Activated T-helper 9 cell treated with anti-CD3 and anti-CD28 coated beads, Interleukin-2, amount 50 U/mL, for 16 hours (primary cell): ENCODE measurements at places on chromosomes 3 and 15.

DNA sequence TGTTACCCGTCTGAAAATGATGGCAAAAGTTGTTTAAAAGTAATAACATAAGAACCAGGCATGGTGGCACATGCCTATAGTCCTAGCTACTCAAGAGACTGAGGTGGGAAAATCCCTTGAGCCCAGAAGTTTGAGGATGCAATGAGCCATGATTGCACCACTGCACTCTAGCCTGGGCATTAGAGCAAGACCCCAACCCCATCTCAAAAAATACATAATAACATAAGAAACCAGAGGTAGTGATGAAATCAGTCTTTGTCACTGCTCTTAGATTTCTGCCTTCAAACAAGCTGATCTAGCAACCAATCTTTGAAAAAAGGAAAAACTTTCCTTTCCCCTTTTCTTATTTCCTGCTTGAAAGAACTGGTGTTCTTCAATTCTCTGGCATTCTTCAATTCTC, 71.3 kb downstream of the TMCC1 start:
- DNase-seq, result no peak

GRCh38 chr3:124413393-124413792, 316.9 kb upstream of the UMPS start:
- DNase-seq, result no peak

- DNase-seq, result no peak
Observed at GRCh38 chr15:85598718-85599398, 195.9 kb downstream of the KLHL25 start.

GRCh38 chr3:169931747-169932520, 20.6 kb downstream of the SAMD7 start:
- DNase-seq, result no peak

GRCh38 chr15:72859757-72860145, 76.2 kb upstream of the ADPGK start:
- DNase-seq, result no peak

- DNase-seq, result no peak
Observed at GRCh38 chr3:143201045-143201444, 81.5 kb downstream of the CHST2 start.

DNA sequence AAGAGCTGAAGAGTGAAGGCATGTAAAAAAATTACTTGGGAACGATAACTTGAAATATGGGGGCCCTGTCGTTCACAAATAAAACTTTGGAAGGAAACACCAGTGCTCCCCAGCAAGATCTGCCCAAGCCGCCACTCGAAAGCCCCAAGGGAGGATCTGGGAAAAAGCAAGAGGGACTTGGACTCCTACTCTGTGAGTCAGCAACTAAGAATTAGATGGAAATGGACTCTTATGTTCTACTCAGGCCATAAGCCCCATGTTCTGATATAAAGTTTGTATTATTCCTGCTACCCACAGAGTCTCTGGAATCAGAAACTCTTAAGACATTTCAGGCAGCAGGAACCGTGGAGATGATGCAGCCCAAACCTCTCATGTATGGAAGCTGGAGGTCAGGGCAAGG, 75.7 kb downstream of the ITGB5 start:
- DNase-seq, result no peak

DNA sequence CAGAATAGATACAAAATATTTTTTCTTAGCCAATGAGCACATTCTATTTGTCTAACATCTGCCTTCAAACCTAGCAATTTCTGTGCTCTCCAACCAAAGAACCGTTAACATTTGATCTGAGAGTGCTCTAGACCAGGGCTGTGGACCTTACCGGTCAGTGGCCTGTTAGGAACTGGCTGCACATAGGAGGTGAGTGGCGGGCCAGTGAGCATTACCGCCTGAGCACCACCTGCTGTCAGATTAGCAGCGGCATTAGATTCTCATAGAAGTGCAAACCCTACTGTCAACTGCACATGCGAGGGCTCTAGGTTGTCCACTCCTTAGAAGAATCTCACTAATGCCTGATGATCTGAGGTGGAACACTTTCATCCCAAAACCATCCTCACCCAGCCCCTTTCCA, 131.7 kb downstream of the CADM2 start:
- DNase-seq, result no peak

DNA sequence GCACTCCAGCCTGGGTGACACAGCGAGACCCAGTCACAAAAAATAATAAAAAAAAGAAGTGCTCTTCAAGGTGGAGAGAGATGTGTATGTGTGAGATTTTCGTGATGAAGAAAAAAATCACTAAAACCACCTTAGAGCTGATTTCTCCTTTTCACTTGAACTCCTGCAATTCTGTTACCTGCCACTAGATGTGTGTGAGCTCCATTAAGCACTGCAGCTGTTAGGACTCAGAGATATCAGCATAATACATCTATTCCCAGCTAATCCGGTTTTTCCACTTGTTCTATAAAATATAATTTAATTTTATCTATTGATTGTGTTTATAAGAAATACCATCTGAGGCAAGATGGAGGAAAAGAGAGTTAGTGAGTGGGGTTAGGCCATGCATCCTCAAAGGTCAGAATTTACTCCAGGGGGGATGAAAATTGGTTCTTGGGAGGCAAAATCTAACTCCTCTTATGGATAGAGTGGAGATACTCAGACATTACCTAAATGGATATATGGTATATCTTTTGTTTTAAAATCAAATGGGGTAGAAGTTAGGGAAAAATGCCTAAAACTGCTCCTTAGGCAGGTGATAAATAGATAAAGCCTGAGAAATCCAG, 152.7 kb downstream of the IL20RB start:
- no peak for DNase-seq

DNA sequence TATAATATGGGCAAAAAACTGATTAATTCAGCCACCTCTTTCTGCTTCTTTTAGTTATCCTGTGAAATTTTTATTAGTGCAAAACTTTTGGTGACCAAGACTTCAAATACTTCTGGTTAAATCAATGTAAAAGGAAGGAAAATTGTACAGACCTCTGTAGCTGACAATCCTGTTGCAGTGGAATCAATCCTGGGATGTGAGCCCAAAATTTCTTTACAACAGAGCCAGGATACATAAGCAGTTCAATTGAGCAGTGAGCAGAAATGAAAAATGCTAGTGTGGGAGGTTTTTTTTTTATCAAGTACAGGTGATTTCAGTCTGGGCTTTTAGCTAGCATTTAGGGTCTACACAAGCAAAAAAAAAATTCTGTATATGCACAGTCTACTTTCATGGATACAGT, 398.0 kb downstream of the OTOL1 start:
- no peak for DNase-seq

- DNase-seq, result no peak
Observed at GRCh38 chr15:59011262-59011952, 23.9 kb downstream of the RNF111 start.

GRCh38 chr15:71082803-71083202, 32.5 kb upstream of the THSD4 start:
- no peak for DNase-seq

DNA sequence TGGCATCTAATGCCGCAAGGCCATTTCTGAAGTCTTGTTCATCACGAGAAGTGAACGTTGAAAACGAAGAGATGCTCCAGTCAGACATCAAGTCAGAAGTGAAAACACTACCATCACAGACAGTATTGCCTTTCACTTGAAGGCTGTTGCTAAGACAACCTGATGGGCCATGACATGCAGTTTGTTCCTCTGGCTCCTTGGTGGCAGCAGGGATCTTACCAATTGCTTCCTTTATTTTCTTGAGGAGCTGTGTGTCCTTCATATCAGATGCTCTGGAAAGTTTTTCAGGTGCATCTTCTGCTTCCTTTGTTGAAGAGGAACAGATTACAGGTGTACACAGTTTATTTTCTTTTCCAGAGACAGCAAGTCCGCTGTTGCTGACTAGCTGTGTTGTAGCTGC, 30.7 kb upstream of the MYLK start:
- no peak for DNase-seq

DNA sequence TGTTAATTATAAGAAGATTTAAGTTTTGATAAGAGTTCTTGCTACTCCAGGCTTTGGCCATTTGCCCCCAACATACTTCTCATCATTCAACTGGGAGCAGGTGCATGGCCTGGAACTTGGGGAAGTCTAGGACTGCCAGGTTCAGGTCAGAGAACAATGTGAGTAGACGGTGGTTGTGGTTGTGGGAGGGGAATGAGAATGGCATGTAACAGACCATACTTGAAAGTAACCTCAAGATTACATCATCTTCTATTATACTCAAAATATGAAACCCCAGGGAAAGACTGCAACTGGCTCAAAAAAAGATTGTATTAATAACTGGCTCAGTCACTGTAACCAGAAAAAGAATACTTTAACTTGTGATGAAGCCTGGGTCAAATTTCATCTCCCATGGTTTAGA, 364.9 kb upstream of the DPPA4 start:
- DNase-seq, result no peak

DNA sequence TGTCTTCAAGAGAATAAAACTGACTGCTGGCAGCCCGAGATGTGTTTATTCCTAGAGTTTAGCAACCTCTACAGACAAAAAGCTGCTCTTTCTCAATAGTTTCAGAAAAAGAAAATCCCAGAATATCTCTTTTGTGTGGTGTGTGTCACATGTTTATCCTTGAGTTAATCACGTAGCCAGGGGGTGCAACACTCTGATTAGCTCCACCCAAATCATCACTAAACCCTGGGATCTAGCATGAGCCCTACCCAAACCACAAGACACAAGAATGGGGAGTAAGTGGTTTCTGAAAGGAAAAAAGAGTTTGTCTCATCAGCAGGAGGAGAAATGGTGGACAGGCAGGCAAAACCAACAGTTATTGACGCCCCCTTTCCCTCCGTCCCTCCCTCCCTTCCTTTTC, 78.5 kb upstream of the AGBL1 start:
- DNase-seq, result no peak

- no peak for DNase-seq
Observed at GRCh38 chr3:72058493-72059081, 273.6 kb upstream of the PROK2 start.

DNA sequence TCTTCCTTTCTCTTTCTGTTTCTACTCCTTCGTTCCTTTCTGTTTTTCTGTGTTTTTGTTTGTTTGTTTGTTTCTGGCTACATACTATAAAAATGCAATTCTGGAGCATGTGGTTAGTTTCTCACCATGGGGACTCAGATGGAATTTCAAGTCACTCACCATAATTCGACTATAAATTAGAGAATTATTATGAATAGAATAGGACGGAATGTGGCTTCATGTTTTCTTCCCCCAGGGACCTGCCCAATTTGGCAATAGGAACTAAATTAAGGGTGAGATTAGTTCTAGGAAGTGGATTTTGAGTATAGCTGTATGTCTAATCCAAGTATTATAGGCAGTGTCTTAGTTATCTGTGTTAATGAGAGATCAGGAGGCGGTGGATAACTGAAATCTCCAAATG, 96.9 kb downstream of the THSD4 start:
- DNase-seq, result no peak

DNA sequence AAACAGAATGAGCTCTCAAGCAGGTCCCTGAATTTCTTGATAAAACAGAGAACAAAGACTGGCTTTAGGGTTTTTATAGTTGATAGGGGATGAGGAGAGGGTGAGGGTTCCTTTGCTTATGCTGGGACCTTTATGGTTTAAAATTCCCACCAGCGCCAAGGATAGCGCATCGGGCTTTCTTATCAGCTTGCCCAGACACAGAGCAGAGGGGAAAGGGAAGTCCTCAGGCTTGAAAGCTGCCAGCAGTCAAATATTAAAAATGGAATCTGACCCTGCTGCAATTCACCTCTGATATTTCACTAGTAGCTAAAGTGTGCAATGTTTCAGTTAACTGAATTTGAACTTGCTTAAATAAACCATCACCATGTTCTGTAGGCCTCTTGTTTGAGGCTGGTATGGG, 55.0 kb upstream of the EPHA3 start:
- DNase-seq, result no peak

- no peak for DNase-seq
Observed at GRCh38 chr3:197212290-197212689, 86.1 kb downstream of the DLG1 start.

DNA sequence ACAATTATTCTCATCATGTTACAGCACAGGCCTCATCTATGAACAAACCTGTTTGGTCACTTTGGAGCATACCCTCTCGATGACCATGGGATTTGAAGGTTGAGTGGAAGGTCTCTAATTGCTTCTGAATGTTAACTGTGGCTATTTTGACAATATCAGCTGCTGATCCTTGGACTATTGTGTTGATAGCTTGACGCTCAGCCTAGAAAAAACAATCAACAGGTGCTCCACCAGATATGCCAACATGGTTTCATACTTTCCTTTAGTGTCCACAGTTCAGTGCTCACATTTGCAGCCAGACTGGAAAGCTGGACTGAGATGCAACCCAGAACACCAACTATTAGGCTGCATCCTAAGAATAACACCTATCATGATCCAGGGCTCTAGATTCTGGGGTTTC, 109.7 kb downstream of the POLQ start:
- no peak for DNase-seq

GRCh38 chr3:195319060-195319459, 48.1 kb upstream of the XXYLT1 start:
- DNase-seq, result no peak

GRCh38 chr3:126685021-126685420, 19.0 kb upstream of the CHCHD6 start:
- DNase-seq, result no peak

DNA sequence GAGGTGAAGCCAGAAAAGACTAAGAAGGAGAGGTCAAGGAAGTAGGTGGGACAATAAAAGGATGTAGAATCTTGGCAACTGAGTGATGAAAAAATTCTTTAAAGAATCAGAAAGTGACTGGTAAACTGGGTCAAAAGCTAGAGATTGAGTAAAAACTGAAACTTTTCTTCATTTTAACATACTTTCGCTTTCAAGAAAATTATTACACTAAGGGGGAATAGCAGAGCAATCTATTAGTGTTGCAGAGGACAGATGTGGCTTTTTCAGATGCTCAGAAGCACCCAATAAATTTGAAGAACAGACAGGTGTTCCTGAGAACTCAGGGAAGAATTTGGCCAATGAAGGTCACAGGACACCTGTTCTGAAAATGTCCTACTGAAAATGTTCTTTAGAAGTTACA, 805.4 kb upstream of the ALCAM start:
- no peak for DNase-seq

GRCh38 chr3:33167716-33168336, 50.8 kb downstream of the SUSD5 start:
- DNase-seq, result no peak

- no peak for DNase-seq
Observed at GRCh38 chr3:197541756-197542539, 13.8 kb downstream of the BDH1 start.

- DNase-seq, result no peak
Observed at GRCh38 chr3:87045473-87045872, 54.5 kb upstream of the VGLL3 start.

GRCh38 chr15:75420698-75421097, 30.8 kb downstream of the SIN3A start:
- no peak for DNase-seq

DNA sequence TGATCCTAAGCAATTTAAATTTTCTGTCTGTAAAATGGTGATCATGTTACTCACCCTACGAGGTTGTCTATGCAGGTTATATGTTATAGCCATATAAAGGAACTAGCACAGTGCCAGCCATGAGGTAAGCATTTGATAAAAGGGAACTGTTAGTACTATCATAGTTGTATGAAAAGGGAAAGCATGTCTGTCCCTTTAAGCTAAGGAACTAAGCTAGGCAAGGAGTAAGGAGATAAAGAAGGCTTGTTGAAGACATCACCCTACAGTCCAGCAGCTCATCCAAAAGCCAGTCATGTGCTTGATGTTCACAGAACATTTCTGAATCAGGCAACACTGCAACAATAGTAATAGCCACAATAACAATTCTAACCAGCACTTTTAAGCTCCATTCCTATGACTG, 243.9 kb downstream of the ZBTB20 start:
- no peak for DNase-seq
